ENCODE measurements at places on chromosomes 4 and X. TPM values are rescaled to one million over a fixed set of nuclear protein-coding genes. Genes with fewer than 3 reads are reported as not detected.

The RPL34 gene
- total RNA-seq: 400 TPM

The GAR1 gene
- total RNA-seq: 1.3 TPM

The JADE3 gene
- total RNA-seq: 4.4 TPM

The CSAG3 gene
- not detected for total RNA-seq

The TRPC3 gene
- 0.44 TPM for total RNA-seq

The EGF gene
- 1.0 TPM for total RNA-seq

The YIPF7 gene
- total RNA-seq: not detected

The ZGRF1 gene
- total RNA-seq: 3.0 TPM
